T-helper 2 cell treated with Interferon-gamma antibody and Interleukin-4, amounts not matched to agents 5 μg/mL and 100 μg/mL, for 36 hours (primary cell): ENCODE measurements at places on chromosomes 12 and 14.
A peak's percentile ranks its signal among the peaks of the same experiment; 100 is the strongest.

- H3K4me1 ChIP-seq: no peaks in the 10 kb centered on the region
- no peak overlapping the region for H3K27ac ChIP-seq
- no peaks in the 10 kb centered on the region for H3K36me3 ChIP-seq
- no peak overlapping the region for H3K4me3 ChIP-seq
- DNase-seq: no peak
- no peaks in the 10 kb centered on the region for H3K27me3 ChIP-seq
These were observed 156.6 kb downstream of the DAD1 start for GRCh38 chr14:22432348-22432976.

DNA sequence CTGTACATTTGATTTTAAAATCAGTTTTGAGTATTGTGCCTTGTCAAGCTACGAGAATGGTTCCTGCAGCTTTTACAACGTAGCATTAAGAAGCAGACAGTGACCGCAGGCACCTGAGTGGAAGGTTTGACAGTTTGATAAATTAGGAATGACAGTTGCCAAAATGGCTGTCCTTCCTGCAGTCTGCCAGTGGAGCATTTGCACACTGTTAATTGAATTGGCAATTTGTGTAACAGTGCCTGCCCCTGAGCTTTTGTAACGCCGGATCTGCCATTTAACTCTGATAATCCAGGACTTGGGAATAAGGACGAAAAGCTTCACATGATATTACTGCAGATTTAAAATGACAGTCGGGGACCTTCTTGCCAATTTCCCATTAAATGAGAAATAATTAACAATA, 385.3 kb downstream of the NPAS3 start:
- H3K27ac ChIP-seq: no peak overlapping the region
- no peak overlapping the region for H3K4me3 ChIP-seq
- H3K4me1 ChIP-seq: no peaks in the 10 kb centered on the region
- H3K27me3 ChIP-seq: no peaks in the 10 kb centered on the region
- H3K36me3 ChIP-seq: no peaks in the 10 kb centered on the region
- no peak for DNase-seq

DNA sequence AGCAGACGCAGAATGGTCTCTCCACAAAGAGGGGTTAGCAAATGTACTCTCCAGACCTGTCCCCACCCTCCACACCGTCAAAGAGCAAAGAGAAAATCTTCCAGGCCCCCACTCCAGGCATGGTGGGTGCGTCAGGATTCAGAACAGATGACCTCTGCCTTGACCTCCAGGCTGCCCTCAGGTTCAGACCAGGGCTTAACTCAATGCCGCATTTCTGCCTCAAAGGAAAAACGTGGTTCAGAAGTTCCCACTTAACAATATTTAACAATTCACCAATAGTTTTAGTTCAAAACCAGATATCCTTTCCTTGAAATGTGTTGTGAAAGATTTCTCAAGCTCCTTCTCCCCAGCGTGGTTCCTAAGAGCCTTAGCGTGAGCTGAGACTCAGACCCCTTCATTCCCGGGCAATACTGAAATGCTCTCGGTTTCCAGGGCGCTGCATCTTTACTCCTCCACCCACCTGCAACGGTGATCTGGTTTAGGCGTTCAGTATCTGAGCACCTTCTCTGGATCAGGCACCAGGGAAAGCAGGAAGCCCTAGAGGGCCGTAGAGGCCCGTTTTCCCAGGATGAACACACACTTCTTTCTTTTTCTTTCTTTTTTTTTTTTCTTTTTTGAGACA, 22.9 kb downstream of the HSP90AA1 start:
- H3K4me1 ChIP-seq: no peaks in the 10 kb centered on the region
- no peaks in the 10 kb centered on the region for H3K27me3 ChIP-seq
- no peak overlapping the region for H3K27ac ChIP-seq
- H3K4me3 ChIP-seq: no peak overlapping the region

DNA sequence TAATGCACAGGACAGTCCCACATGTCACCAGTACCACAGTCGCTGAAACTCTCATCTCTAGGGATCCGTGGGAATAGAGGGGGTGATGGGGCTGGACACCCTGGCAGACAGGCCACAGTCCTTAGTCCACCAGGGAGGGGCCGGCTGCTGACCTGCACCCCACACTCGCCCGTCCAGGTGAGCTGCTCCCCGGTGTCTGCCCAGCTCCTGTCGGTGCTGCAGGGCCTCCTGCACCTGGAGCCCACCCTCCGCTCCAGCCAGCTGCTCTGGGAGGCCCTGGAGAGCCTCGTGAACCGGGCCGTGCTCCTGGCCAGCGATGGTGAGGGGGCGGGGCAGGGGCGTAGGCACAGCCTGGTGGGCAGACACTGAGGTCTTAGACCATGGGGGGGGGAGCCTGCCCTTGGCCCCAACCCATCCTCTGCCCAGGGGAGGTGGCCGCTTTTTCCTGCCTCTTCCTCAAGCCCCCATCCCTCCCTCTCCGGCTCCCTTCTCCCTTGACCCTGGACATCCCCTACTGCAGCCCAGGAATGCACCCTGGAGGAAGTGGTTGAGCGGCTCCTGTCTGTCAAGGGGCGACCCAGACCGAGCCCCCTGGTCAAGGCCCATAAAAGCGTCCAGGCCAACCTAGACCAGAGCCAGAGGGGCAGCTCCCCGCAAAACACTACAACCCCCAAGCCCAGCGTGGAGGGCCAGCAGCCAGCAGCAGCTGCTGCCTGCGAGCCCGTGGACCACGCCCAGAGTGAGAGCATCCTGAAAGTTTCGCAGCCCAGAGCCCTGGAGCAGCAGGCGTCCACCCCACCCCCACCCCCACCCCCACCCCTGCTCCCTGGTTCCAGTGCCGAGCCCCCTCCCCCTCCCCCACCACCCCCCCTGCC, 17.1 kb upstream of the ADSS1 start:
- H3K36me3 ChIP-seq: peaks cover 21% of the 10 kb centered on the region
- H3K27ac ChIP-seq: no peak overlapping the region
- H3K4me3 ChIP-seq: no peak overlapping the region
- DNase-seq: no peak
- peaks cover 2% of the 10 kb centered on the region for H3K4me1 ChIP-seq

DNA sequence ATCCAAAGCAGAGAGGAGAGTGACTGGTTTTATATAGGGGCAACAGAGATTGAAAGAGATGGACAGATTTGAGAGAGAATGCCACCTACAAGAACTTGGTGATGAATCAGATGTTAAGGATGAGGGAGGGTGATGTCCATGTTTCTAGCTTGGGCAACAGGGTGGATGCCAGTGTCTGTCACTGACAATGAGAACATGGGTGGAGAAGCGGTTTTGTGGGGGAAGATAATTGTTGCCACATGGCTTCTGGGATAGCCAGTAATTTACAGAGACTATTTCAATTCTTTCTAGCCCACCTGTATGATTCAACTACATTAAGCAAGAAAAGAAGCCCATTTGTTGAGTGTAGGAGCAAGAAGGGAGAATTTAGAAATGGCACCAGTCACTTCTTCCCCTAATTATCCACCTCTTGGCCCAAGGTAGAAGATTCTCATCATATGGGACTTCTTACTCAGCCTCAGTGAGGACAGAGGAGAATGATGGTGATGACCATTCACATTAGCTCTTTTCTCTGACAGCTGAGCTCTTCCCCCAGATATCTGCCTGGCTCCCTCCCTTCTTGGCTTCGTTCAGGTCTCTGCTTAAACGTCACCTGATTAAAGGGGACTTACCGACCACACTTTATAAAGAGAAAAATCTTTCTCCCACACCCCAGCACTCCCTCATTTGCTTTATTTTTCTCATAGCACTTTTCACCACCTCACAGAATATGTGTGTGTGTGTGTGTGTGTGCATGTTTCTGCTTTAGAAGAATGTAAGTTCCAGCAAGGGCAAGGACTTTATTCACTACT, 117.8 kb downstream of the DUSP6 start:
- no peak for DNase-seq
- H3K4me1 ChIP-seq: peaks cover 80% of the 10 kb centered on the region
- H3K4me3 ChIP-seq: peak overlapping the region; percentile 76
- no peaks in the 10 kb centered on the region for H3K27me3 ChIP-seq
- H3K36me3 ChIP-seq: peaks cover 30% of the 10 kb centered on the region
- peak overlapping the region; percentile 89 for H3K27ac ChIP-seq

GRCh38 chr12:41932470-41932991, 212.1 kb downstream of the GXYLT1 start:
- peak overlapping the region; percentile 77 for H3K4me3 ChIP-seq
- no peak overlapping the region for H3K27ac ChIP-seq
- H3K36me3 ChIP-seq: no peaks in the 10 kb centered on the region
- DNase-seq: no peak
- H3K27me3 ChIP-seq: peaks cover 49% of the 10 kb centered on the region

DNA sequence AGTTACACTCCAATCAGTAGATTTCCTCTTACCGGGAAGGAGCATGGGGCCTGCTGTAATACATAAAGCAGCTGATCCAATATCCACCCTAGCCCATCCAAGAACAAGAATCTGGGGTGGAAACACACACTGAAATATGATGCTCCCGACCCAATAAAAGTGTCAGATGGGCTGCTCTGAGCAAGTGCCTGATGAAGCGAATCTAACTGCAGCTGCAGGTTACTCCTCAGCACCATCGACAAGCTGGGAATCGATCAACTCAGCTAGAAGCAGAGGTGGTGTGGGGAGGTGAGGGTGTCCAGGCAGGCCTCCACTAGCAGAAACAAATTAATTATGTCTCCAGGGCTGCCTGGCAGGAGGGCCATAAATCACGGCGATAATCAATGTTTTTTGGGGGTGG, 64.0 kb upstream of the WSCD2 start:
- H3K4me1 ChIP-seq: no peaks in the 10 kb centered on the region
- no peaks in the 10 kb centered on the region for H3K36me3 ChIP-seq
- DNase-seq: no peak
- no peak overlapping the region for H3K4me3 ChIP-seq
- H3K27ac ChIP-seq: no peak overlapping the region
- H3K27me3 ChIP-seq: no peaks in the 10 kb centered on the region

DNA sequence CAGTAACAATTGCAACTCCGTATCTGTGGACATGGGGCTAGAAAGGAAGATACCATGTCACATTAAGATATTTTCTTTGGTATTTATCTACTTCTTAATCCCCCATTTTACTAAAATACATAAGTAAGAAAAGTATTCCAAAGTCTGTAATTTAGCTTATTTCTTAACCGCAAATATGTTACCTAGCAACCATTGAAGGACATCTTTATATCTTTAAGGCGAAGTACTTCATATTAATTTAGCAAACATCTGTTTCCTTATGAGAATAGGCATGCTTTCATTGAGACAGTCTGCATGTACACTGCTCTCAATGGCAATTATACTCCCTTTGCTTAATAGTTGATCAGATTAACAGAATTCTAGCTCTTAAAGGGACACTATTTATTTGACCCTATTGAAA, 88.8 kb downstream of the NAV3 start:
- H3K27ac ChIP-seq: no peak overlapping the region
- H3K27me3 ChIP-seq: no peaks in the 10 kb centered on the region
- H3K4me1 ChIP-seq: no peaks in the 10 kb centered on the region
- DNase-seq: no peak

DNA sequence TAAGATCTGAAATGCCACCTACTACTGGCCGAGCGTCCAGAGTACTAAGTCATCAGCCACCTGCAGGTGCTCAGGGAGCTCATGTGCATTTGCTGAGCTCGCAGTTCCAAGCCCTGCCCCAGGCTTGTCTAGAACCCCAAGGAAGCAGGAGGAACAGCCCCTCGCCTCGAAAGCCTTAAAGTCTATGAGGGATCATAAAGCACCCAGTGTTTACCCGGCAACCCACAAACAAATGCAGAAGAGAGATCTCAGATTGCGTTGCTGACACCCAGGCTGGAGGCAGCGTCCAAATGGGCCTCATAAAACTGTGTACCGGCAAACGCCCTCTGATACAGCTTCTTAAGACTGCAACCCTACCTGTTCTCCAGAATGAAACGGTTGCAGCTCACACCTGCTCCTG, 6.8 kb downstream of the KDM2B start:
- peaks cover 2% of the 10 kb centered on the region for H3K4me1 ChIP-seq
- peaks cover 45% of the 10 kb centered on the region for H3K36me3 ChIP-seq
- no peaks in the 10 kb centered on the region for H3K27me3 ChIP-seq
- no peak overlapping the region for H3K4me3 ChIP-seq

GRCh38 chr12:103397536-103397935, 98.2 kb downstream of the C12orf42 start:
- no peaks in the 10 kb centered on the region for H3K27me3 ChIP-seq
- H3K36me3 ChIP-seq: no peaks in the 10 kb centered on the region
- H3K27ac ChIP-seq: no peak overlapping the region
- H3K4me1 ChIP-seq: no peaks in the 10 kb centered on the region
- no peak overlapping the region for H3K4me3 ChIP-seq

GRCh38 chr14:20341646-20342045, 1.8 kb upstream of the PARP2 start:
- peaks cover 14% of the 10 kb centered on the region for H3K36me3 ChIP-seq
- H3K27me3 ChIP-seq: peaks cover 7% of the 10 kb centered on the region

GRCh38 chr12:6494258-6494743, 399 bp downstream of the NCAPD2 start:
- peak overlapping the region; percentile 98 for H3K4me3 ChIP-seq
- peaks cover 47% of the 10 kb centered on the region for H3K36me3 ChIP-seq
- H3K27ac ChIP-seq: peak overlapping the region; percentile 99
- H3K4me1 ChIP-seq: peaks cover 26% of the 10 kb centered on the region

- peaks cover 3% of the 10 kb centered on the region for H3K4me1 ChIP-seq
- peaks cover 8% of the 10 kb centered on the region for H3K27me3 ChIP-seq
- no peak overlapping the region for H3K4me3 ChIP-seq
- no peak for DNase-seq
- H3K27ac ChIP-seq: no peak overlapping the region
These were observed 16.3 kb upstream of the RNF34 start for GRCh38 chr12:121383601-121384021.

- peaks cover 4% of the 10 kb centered on the region for H3K4me1 ChIP-seq
- H3K36me3 ChIP-seq: peaks cover 34% of the 10 kb centered on the region
- DNase-seq: no peak
These were observed 33.9 kb downstream of the FBXO33 start for GRCh38 chr14:39398382-39398781.

GRCh38 chr14:93959239-93960107, 16.9 kb downstream of the ASB2 start:
- DNase-seq: peak; percentile 98
- H3K27me3 ChIP-seq: no peaks in the 10 kb centered on the region
- peaks cover 61% of the 10 kb centered on the region for H3K36me3 ChIP-seq
- H3K4me1 ChIP-seq: peaks cover 91% of the 10 kb centered on the region

DNA sequence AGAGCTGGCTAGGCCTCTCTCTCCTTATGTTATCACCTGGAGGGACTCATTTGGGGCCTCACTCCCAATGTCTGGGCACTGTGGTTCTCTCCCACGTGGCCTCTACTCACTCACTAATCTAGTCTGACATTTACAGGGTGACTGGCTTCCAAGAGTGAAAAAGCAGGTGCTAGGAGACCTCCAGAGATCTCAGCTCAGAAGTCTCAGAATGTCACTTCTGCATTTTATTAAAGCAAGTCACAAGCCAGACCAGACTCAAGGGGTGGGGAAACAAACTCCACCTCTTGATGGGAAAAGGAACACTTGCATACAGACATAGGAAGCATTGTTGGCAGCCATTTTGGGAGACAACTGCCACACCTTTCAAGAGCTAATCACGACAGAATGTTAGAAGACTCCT, 175.9 kb downstream of the MON2 start:
- H3K4me1 ChIP-seq: peaks cover 8% of the 10 kb centered on the region
- no peak overlapping the region for H3K27ac ChIP-seq
- H3K4me3 ChIP-seq: no peak overlapping the region

DNA sequence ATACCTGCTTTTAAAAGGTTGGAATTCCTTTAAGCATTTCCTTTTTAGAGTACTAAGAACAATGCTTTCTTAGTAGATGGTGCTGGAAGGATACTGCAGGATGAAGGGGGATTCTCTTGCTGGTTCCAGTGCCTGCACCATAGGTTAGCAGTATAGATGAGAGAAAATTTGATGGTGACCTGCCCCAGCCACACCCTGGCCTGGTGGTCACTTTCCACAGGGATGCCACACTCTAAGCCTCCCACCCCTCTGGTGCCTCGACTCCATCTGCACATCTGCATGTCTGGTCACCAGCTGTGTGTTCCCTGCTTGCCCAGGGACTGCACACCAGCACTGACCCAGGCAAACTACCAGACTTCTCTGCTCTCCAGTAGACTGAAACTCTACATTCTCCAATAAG, 19.1 kb downstream of the SLC2A3 start:
- no peak overlapping the region for H3K4me3 ChIP-seq
- H3K27ac ChIP-seq: no peak overlapping the region
- no peak for DNase-seq
- H3K4me1 ChIP-seq: peaks cover 6% of the 10 kb centered on the region
- no peaks in the 10 kb centered on the region for H3K27me3 ChIP-seq
